Stimulated activated CD4-positive, alpha-beta T cell treated with anti-CD3 and anti-CD28 coated beads, Interleukin-2, amount 100 ng/mL, for 48 hours (primary cell): ENCODE measurements at places on chromosomes 5 and 9.

DNA sequence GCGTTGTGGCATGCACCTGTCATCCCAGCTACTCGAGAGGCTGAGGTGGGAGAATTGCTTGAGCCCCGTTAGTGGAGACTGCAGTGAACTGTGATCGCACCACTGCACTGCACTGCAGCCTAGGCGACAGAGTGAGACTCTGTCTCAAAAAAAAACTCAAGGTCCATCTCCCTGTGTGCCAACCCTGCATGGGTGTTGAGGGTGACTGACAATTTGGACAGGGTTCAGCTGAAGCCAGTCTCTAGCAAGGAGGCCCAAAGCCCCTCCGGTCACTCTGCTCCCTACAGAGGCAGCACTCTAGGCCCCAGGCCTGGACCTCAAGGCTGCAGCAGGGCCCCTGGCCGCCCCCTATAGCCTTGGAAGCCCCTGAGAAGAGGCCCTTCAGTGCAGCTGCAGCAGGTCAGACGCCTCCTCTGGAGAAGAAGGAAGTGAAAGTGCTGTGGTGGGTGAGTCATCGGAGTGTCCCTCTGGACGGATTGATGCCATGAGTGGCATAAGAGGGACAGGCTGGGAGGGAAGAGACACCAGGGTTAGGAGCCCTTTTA, 39.2 kb upstream of the NEK6 start:
- no peak for DNase-seq

DNA sequence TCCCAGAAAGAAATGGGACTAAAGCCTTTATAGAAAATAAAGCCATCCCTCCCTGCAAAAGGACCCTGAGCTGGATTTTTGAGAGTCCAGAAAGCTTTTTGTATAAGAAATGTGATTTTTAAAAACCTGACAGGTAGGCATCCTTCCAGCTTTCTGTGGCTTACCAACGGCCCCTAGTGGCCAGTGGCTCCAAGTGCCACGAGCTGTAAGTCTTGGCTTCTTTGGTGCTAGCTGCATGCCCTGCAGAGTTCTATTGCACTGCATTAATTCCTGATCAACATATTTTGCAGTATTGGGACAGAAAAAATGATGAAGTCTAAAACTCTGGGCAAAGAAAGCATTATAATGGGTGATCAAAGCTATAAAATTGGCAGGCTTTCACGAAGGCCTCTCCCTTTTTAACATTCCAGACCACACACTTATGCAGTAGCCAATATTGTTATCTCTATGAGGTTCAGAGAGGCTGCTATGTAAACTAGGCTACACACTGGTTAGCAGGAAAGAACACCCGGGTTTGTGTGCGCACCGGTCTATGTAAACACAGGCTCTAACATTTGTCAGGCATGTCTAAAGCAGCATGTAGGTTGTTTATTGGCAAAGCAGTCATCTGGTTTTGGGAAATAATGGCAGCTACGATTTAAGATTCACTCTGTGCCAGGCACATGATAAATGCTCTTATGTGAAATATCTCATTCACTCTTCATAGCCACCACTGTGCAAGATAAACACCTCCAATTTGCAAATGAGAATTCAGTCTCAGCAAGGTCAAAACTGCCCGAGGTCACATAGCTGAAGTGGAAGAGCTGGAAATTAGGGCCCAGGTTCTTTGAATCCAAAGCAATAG, 55.2 kb downstream of the NMUR2 start:
- peak; percentile 9 for DNase-seq

DNA sequence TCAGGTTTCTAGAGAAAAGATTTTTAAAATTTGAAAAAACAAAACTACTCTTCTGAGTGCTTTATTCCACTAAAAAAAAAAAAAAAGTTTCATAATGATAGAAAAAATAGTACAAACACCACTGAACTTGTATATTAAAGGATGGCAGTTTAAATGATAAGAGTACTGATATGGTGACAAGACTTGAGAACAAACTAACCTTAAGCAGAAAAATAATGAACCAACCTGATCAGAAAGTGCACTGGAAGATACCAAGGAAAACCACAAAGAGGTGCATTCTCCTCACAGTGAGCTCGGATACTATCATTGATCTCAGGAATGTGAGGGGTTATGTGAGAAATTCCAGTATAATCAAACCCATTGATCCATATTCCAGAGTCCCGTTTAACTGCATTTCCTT, 34.3 kb downstream of the ERMP1 start:
- DNase-seq: no peak

DNA sequence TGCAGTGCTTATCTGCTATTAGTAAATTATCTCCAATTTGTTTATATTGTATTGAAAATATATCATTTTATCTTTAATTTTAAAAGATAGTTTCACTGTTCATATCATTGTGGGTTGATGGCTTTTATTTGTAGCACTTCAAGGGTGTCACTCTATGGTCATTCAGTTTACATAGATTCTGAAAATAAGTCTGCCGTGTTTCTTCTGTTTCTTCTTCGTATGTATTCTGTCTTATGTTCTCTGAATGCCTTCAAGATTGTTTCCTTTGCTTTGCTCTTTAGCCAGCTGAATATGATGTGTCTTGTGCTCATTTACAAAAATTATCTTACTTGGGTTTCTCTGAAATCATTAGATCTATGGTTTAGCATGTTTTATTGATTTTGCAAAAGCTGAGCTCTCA, 359.9 kb downstream of the CYLC2 start:
- DNase-seq: no peak

GRCh38 chr5:2732850-2733249, 18.6 kb downstream of the IRX2 start:
- no peak for DNase-seq

GRCh38 chr5:64818245-64818644, 49.5 kb downstream of the CWC27 start:
- no peak for DNase-seq
